ENCODE measurements at places on chromosomes 2 and 18.

DNA sequence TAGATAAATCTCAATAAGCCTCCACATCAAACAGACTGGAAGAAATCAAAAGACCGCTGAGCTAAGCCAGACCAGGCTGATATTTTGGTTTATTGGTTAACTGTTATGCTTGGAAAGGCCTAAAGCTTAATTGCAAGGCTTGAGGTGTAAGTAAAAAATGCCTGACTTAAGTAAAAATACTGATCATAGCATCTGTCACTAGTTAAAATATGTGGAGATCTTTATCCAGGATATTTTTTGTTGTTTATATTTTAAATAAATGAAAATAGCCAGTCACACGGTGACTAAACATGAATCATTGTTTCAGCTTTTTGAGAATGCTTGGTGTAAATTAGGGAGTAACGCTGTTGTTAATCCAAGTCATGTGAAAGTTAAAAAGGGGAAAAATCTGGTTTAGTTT is 127.9 kb downstream of the THADA start:
- no peak for DNase-seq

DNA sequence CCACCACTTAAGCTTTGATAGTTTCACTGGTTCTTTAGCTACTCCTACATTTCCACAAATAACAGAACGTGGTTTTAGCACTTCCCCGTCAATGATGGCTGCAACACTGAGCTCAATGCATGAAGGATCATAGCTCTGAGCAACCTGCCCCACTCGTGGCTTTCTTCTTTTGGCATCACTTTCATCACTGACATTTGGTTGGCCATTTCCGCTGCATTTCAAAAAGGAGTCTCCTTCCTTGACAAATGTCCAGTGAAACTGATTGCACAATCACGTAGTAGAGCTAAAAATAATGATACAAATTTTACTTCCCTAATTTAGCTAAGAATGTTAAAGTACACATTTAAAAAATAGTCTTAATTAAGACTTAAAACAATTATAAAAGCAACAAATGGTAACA is 205.2 kb upstream of the HDAC4 start:
- no peak for DNase-seq

- DNase-seq: no peak
Measured at GRCh38 chr18:74266161-74266560, 25.6 kb downstream of the CYB5A start.

GRCh38 chr18:40347261-40347660 is 1607.8 kb upstream of the PIK3C3 start:
- no peak for DNase-seq

- DNase-seq: no peak
Measured at GRCh38 chr18:21123290-21123926, 11.8 kb upstream of the ROCK1 start.
